Ureter (tissue), 1 donor: ENCODE measurements at places on chromosomes 13 and 19. TPM values are rescaled to one million over a fixed set of nuclear protein-coding genes. Genes with fewer than 3 reads are reported as not detected.

GRCh38 chr13:111380431-111380830 is 60.0 kb downstream of the TEX29 start:
- no peak for DNase-seq

GRCh38 chr13:99133848-99134247 is 66.8 kb upstream of the UBAC2 start:
- DNase-seq, result no peak

The ZNF836 gene
- 22.0 TPM for total RNA-seq

DNA sequence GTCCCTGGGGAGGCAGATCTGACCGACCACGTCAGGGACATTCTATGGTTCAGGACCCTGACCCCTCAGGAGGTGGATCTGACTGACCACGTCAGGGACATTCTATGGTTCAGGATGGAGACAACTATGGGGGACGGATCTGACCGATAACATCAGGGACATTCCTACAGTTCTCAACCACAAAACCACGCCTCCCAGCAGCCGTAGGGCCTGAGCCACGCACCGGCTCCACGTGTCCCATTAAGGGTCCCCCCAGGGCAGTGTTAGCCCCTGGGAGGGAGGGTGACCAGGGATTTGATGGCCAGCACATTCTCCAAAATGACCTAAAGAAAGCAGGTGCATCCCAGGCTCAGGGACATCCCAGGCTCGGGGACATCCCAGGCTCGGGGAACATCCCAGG is 49.0 kb upstream of the C13orf46 start:
- no peak for DNase-seq

DNA sequence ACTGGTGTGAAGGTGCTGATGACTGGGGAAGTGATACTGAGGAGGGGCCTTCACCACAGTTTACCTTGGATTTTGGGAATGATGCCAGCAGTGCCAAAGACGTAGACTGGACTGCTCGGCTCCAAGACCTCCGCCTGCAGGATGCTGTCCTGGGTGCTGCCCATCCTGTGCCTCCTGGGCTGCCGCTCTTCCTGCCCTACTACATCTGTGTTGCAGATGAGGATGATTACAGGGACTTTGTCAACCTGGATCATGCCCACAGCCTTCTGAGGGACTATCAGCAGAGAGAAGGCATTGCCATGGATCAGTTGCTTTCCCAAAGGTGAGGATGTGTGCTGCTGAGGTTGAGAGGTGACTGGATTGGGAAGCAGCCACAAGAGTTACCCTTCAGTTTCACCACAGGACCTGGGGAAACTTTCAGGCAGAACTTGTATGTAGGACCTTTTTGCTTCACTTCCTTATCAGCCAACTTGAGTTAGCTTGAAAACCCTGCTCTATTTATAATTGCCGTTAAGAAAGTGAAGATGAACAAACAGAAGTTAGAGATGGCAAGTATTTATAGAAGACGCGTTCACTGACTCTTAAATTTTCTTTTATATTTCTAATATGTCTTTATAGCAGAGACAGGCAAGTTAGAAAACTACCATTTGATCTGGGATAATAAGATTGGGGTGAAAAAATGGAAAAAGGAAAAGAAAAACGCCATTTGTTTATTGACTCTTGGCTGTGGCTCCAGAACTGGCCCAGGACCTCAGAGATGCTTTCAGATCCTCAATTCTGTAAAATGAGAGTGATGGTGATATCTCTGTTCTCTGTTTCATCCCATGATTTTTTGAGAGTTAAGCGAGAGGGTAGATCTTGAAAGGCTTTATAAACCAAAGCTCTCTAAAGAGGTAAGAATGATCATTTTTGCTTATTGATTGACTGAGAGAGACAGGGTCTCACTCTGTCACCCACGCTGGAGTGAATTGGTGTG is 5.3 kb downstream of the PDCD2L start:
- DNase-seq, result no peak

DNA sequence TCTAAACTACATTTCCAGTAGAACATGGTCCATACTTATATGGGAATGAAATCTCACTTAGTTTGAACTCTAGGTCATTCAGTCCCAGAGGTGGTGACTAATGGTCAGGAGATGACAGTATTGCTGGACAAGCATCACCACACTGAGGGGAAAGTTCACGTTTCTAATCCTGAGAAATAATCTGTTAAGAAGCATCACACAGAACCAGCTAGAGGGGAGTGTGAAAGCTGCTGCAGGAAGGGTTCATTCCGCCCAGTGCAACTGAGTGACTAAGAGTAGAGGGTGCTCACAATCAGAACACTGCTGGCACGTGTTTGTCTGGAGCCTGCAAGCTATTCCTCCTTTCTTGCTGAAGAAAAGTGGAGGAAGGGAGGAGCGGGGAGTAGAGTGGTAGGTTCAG is 2.7 kb downstream of the COL4A1 start:
- DNase-seq, result no peak

The CCDC70 gene
- not detected for total RNA-seq

- no peak for DNase-seq
These were observed 40.8 kb downstream of the GGACT start for GRCh38 chr13:100547791-100548201.

DNA sequence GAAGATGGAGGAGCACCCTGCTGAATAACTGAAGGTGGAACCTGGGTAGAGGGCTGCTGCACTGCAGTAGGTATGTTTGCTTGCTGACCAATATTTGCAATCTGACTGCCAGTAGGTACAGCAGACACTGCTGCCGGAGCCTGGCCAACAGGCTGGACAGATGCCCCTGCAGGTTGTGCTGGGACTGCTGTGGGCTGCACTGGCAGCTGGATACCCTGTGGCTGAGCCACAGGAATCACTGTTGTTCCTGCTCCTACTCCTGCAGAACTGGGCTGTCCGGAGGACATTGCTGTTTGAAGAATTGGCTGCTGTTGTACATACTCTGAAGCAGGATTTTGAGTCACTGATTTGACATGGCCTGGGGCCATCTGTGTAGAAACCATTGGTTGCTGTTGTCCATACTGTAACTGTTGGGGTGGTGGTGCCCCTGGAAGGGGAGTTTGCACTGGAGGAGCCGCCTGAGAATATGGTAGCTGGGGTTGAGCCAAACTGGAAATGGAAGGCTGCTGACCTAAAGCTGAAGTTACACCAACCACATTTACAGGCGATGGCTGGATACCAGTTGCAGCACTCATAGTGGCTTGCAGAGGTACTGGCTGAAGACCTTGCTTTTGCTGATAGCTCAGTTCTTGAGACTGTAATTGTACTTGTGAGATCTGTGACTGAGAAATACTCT is 2.2 kb downstream of the TSC22D1 start:
- DNase-seq, result no peak
